ENCODE measurements at places on chromosomes 3 and 15. TPM values are rescaled to one million over a fixed set of nuclear protein-coding genes. Genes with fewer than 3 reads are reported as not detected.

Gene NOX5
- total RNA-seq: 0.22 TPM

Gene STAC
- 0.14 TPM for total RNA-seq

Gene ATP2B2
- not detected for total RNA-seq

Gene VWA5B2
- not detected for total RNA-seq

Gene DUOXA2
- total RNA-seq: not detected

Gene PAQR9
- total RNA-seq: not detected

Gene LNP1
- total RNA-seq: 4.2 TPM

Gene SLC6A20
- total RNA-seq: 0.14 TPM

Gene MED12L
- total RNA-seq: 0.43 TPM

Gene ZPLD1
- total RNA-seq: 0.14 TPM

Gene GPR87
- total RNA-seq: not detected

Gene DPPA2
- total RNA-seq: not detected

Gene TUSC2
- total RNA-seq: 28.3 TPM

Gene SYNPR
- not detected for total RNA-seq

Gene PRICKLE2
- 65.0 TPM for total RNA-seq

Gene ROPN1
- not detected for total RNA-seq

Gene KCNMB3
- 0.88 TPM for total RNA-seq

Gene CFAP100
- not detected for total RNA-seq

Gene CPNE9
- not detected for total RNA-seq

Gene SOX2
- total RNA-seq: not detected

Gene CAMK1
- total RNA-seq: 25.2 TPM

Gene KLHL40
- not detected for total RNA-seq

Gene ZNF620
- total RNA-seq: 0.44 TPM

Gene P2RY12
- not detected for total RNA-seq

Gene ZKSCAN7
- total RNA-seq: 5.0 TPM

Gene DCUN1D1
- total RNA-seq: 33.5 TPM

Gene MORC1
- total RNA-seq: not detected

Gene KLF13
- total RNA-seq: 55.5 TPM

Gene PCYT1A
- total RNA-seq: 126 TPM

Gene FRMD5
- 13.5 TPM for total RNA-seq

Gene CYP11A1
- total RNA-seq: not detected

Gene ST3GAL6
- total RNA-seq: 6.9 TPM

Gene NEK11
- total RNA-seq: 5.9 TPM

Gene GHSR
- total RNA-seq: not detected

Gene ONECUT1
- not detected for total RNA-seq

Gene PAQR5
- 4.8 TPM for total RNA-seq

Gene ANKUB1
- not detected for total RNA-seq

Gene AP3B2
- 1.8 TPM for total RNA-seq

Gene SPINK8
- total RNA-seq: not detected

Gene CHRFAM7A
- not detected for total RNA-seq

Gene MEIS2
- 42.9 TPM for total RNA-seq

Gene ITIH4
- 0.88 TPM for total RNA-seq

Gene PPM1M
- total RNA-seq: 19.5 TPM

Gene GABRR3
- not detected for total RNA-seq

Gene HTR3E
- total RNA-seq: not detected

Gene CCR8
- not detected for total RNA-seq

Gene RBM15B
- 36.5 TPM for total RNA-seq

Gene MEX3B
- total RNA-seq: 9.6 TPM

Gene GATM
- 0.29 TPM for total RNA-seq

Gene CX3CR1
- total RNA-seq: not detected

Gene DISP2
- total RNA-seq: 0.14 TPM
